Smooth muscle cell of bladder (primary cell): ENCODE measurements at places on chromosomes 12 and 14. TPM values are rescaled to one million over a fixed set of nuclear protein-coding genes. Genes with fewer than 3 reads are reported as not detected.

EFS gene
- total RNA-seq: 1.5 and 3.1 TPM in 2 replicates

FAM90A1 gene
- under 0.01 and 0.09 TPM in 2 replicates for total RNA-seq

OAS1 gene
- 0.28 and 0.65 TPM in 2 replicates for total RNA-seq

KRT82 gene
- not detected in 2 replicates for total RNA-seq

CCDC175 gene
- total RNA-seq: not detected in 2 replicates

NKX2-8 gene
- total RNA-seq: not detected in 2 replicates

TAS2R20 gene
- 2.2 and 2.4 TPM in 2 replicates for total RNA-seq

ADAMTS20 gene
- under 0.01 TPM in 1 of 2 replicates, not detected in the other for total RNA-seq

ASIC1 gene
- 2.1 and 4.6 TPM in 2 replicates for total RNA-seq

OR4K17 gene
- 0.14 TPM in 1 of 2 replicates, not detected in the other for total RNA-seq
